ENCODE measurements at places on chromosomes 11 and 22. TPM values are rescaled to one million over a fixed set of nuclear protein-coding genes. Genes with fewer than 3 reads are reported as not detected.

DNA sequence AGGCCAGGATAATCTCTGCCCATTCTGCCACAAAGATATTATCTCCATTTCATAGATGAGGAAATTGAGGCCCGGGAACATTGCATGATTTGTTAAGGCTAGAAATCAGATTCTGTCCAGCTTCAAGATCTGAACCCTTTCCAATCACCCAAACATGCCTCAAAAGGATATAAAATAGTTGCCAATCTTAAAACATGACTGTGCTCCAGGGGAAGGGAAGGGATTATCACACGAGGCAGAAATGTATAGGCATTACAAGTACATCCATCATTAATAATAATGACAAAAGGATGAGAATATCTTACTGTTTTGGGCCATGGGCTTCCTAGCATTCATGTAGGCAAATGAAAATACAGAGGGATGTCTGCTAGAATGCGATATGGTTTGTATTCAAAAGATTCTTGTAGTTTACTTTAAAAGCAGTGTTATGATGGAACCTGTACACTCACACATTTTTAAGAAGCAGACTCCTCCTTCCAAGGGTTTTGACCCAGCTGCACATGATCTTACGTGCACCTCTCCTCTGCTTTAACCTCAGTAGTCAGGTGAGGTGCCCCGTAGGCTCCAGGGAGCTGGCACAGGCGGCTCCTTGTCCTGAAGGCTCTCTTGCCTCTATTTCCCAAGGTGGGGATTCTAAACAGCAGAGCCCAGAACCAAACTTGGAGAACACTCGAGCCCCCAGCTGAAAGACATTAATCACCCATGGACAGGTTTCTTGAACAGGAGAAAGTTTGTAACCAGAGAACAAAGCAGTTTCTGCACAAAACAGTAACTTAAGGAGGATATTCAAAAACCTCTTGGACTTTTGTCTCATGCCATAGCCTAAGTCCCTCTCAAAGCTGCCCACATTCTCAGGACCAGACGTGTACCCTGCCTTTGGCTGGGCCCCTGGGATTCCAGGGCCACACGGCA, 36.0 kb downstream of the PARVA start:
- DNase-seq, result no peak

- DNase-seq, result no peak
Observed at GRCh38 chr11:77596626-77597025, 6.9 kb downstream of the AQP11 start.

DNA sequence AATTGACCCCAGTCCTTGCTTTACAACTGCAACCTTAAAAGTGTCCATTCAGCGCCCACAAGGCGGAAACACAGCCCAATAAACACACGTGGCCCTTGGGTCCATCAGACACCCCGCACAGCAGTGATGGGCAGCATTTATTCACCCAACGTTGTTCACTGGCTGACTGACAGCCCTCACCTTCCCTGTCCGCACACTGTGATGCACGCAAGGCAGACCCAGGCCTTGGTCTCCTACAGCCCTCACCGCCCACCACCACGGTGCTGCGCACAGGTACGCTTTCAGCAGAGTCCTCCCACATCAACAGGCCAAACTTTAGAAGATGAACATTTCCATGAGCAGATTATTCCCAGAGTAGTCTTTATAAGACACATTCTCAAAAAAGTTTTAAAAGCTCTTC, 20.7 kb upstream of the PHLDA2 start:
- DNase-seq, result no peak

DNA sequence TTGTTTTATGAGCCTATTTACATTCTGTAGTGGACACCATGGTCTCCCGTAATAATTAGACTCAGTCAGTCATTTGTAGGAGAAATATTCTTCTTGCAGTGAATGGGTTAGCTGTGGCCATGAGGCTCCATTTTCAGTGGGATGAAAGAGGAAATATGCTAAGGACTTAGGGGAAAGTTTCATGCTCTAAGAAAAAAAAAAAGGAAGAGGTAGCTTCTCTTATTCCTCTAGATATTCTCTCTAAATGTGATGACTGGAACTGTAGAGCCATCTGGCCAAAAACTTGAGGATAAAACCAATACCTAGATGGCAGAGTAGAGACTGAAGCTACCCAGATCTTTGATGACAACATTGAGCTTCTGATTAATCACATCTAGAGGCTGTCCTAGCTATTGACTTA, 75.8 kb upstream of the SESN3 start:
- no peak for DNase-seq

Gene ZNF280B
- polyA plus RNA-seq, result 5.0 TPM

All from left renal pelvis (tissue), 4 donors.